ENCODE measurements at places on chromosomes 12 and 14. TPM values are rescaled to one million over a fixed set of nuclear protein-coding genes. Genes with fewer than 3 reads are reported as not detected.

- DNase-seq = no peak
These were observed 1059.8 kb downstream of the TMEM121 start for GRCh38 chr14:106586098-106586704.

GRCh38 chr14:51575349-51576116, 76.2 kb upstream of the FRMD6 start:
- no peak for DNase-seq

- no peak for DNase-seq
These were observed 144.2 kb downstream of the KICS2 start for GRCh38 chr12:64077922-64078321.

GRCh38 chr12:104738776-104739642, 219.1 kb downstream of the SLC41A2 start:
- no peak for DNase-seq

- no peak for DNase-seq
These were observed 114.4 kb upstream of the TMEM233 start for GRCh38 chr12:119479121-119479561.

- no peak for DNase-seq
These were observed 106.9 kb upstream of the PTPRB start for GRCh38 chr12:70744178-70744577.

DNA sequence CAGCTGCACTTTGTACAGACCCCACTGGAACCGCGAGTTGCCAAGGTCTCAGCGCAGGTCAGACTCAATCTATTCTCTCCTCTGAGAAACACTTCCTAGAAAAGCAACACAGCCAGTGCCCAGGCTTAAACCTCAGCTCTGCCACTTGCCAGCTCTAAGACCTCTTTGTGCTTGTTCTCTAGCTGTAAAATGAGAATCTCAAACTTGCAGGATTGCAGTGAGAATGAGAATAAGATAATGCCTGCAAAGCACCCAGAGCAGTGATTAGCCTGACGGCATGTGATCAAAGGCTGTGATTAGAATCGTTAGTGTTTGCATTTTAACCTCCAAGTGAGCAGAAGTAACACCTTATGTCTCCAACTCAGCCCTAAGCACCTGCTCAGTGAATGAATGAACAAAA, 21.3 kb downstream of the ANO2 start:
- no peak for DNase-seq

GRCh38 chr12:88241862-88242570, 99.9 kb downstream of the TMTC3 start:
- DNase-seq = peak; percentile 17

DNA sequence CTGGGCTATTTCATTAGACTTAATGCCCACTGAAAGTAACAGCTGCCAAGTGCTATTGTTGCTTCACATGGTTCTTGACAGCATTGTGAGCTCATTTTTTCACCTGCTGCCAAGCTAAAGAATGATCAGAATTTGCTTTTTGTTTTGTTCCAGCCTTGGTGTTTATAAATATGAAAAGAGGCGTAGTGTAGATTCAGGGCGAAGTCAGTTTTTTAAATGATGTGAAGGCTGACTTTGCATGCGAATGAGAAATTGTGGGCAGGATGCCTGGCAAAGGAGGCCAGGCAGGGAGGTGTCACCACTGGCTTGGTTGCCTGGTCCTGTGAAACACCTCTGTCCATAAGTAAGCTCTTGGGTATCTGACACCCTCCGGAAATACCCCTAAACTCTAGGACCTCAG, 93.3 kb upstream of the NAP1L1 start:
- no peak for DNase-seq

- no peak for DNase-seq
These were observed 13.9 kb downstream of the CS start for GRCh38 chr12:56286044-56286830.

- DNase-seq = no peak
These were observed 2.1 kb downstream of the TESC start for GRCh38 chr12:117097159-117097558.

DNA sequence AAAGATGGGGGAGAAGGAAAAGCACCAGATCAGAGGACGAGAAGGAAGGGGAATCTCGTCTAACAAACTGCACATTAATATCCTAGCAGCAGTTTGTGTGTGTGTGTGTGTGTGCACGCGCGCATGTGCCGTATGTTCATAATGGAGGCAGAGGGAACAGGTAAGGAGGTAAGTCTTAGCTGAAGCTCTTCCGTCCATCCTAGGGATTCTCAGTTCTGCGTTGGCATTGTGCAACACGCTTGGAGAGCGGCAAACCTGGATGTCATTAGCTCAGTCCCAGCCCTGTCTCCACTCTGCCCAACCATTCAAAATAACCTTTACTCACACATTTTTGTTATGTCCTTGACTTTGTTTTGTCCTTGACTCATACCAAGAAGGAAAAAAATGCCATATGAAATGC, 1.6 kb upstream of the C1R start:
- DNase-seq = peak; percentile 57

- no peak for DNase-seq
These were observed 54.3 kb downstream of the DENND5B start for GRCh38 chr12:31536672-31537071.

- DNase-seq = no peak
These were observed 68.2 kb downstream of the ATP23 start for GRCh38 chr12:58009405-58010195.

GRCh38 chr14:77580964-77581505, 35.4 kb downstream of the SPTLC2 start:
- no peak for DNase-seq

DNA sequence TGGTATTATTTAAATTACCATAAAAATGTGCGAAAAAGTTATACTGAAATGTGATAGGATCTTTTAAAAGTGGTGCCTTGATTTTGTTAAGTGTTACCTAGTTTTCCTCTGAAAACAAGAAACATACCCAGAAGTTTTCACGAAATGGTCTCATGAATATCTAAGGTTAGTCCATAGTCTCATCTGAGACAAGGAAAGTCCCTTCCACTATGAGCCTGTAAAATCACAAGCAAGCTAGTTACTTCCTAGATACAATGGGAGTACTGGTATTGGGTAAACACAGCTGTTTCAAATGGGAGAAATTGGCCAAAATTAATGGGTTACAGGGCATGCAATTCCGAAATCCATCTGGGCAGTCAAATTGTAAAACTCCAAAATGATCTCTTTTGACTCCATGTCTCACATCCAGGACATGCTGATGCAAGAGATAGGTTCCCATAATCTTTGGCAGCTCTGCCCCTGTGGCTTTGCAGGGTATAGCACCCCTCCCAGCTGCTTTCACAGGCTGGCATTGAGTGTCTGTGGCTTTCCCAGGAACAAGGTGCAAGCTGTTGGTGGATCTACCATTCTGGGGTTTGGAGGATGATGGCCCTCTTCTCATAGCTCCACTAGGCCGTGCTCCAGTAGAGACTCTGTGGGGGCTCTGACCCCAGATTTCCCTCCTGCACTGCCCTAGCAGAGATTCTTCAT, 271.4 kb downstream of the NAV3 start:
- DNase-seq = no peak

DNA sequence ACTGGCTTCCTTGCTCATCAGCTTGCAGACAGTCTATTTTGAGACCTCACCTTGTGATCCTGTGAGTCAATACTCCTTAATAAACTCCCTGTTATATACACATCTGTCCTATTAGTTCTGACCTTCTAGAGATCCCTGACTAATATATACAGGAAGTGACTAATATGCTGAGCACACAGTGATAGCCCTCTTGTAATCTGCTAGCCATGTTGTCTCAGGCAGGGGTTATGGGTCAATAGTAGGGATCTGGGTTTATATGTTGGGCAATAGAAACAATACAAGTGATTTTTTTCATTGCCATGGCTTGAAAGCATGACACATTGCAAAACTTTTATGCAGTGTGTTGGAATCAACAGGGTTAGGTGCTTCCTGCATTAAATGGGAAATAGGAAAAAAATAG, 562.2 kb downstream of the GALC start:
- DNase-seq = no peak

DNA sequence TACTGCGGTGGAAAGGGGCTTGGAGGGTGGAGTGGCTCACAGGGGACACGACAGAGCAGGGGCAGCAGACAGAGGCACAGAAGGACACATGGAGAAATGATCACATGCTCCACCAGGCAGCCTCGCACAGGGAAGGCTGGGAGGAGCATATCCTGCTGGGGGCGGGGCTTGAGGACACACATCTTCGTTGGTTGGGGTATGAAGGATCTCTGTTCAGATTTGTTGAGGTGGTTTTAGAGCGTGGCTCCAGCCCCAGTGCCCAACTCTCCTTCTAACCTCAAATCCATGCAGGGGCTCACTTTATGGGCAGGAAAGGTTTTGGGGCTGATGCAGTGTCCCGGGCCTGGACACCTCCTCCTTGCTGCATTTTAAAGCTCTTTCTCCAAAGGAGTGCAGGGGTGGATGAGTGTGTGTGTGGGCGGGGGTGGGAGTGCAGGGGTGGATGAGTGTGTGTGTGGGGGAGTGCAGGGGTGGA, 733 bp upstream of the P3H3 start:
- DNase-seq = peak; percentile 87

DNA sequence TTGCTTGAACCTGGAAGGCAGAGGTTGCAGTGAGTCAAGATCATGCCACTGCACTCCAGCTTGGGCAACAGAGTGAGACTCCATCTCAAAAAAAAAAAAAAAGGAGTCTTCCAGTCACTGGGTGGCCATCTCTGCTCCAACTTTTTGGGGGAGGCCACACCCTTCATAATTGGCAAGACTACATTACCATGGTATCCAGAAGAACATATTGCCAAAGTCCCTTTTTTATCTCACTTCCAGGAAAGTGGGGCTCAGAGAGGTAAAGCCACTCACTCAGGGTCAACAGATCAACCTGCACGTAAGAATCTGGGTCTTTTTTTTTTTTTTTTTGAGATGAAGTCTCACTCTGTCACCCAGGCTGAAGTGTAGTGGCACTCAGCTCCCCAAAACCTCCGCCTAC, 5.0 kb upstream of the CD63 start:
- no peak for DNase-seq

GRCh38 chr12:14960548-14961465, 594 bp downstream of the ARHGDIB start:
- DNase-seq = peak; percentile 54

DNA sequence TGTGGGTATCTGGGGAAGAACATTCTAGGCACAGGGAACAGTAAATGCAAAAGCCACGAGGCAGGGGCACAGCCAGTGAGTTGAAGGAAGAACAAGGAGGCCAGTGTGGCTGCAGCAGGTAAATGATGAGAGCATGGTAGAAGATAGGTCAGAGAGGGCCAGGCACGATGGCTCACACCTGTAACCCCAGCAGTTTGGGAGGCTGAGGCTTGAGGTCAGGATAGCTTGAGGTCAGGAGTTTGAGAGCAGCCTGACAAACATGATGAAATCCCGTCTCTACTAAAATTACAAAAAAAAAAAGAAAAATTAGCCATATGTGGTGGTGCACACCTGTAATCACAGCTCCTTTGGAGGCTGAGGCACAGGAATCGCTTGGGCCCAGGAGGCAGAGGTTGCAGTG, 86.7 kb upstream of the ESRRB start:
- DNase-seq = no peak

- no peak for DNase-seq
These were observed 33.9 kb downstream of the FBXO33 start for GRCh38 chr14:39398382-39398781.

DNA sequence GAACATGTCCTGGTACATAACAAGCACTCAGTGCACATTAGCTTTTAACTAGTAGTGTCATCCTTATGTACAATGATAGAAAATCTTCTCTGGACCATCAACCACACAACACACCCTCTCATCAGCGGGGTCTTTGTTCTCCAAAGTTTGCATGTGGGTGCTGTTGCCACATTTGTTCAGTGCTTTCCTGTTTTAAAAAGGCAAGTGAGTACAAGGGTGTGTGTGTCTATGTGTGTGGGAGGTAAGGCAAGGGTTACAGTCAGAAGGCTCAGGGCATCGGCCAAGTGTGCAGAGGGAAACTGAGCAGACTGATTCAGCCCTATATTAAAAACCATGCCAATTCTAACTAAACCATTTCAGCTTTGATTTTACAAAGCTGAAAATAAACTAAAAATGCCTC, 17.9 kb downstream of the KRT76 start:
- no peak for DNase-seq

DNA sequence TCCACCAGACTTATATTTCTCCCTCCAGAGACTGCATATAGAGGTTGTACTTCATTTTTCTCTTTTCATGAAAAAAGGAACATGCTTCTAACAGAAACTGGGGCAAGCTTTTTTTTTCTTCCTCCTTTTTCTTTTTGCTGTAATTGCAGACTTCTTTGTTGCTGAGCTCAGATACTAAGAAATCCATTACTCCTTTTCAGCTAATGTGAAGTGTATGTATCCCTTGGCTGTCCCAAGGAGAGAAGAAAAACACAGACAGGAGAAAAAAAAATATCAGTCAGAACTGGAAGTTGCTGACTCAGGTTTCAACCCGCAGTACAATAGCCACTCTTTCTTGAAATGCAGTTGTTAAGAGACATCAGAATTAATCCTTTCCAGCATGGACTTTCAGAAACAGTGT, 1248.4 kb downstream of the LRFN5 start:
- DNase-seq = no peak

DNA sequence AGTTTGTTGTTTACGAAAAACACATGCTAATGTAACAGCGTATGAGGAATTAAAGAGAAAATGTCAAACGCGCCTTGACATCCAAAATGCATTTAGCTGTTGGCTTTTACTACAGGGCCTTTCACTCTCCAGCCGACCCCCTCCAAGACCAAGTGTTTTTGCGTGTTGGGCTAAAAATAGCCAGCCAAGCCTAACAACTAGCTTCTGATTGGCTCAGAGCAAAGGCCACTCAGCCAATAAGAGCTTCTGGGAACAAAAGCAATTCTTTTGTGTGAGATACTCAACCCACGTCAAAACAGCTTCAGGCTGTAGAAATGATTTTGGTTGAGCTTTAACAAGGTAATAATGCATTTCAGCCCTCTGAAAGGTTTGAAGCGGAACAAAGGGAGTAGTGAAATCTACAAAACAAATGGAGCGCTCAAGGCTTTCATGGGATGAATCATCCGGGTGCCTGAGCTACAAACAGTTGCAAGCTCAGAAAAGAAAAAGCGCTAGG, 198.7 kb upstream of the DCN start:
- no peak for DNase-seq

DNA sequence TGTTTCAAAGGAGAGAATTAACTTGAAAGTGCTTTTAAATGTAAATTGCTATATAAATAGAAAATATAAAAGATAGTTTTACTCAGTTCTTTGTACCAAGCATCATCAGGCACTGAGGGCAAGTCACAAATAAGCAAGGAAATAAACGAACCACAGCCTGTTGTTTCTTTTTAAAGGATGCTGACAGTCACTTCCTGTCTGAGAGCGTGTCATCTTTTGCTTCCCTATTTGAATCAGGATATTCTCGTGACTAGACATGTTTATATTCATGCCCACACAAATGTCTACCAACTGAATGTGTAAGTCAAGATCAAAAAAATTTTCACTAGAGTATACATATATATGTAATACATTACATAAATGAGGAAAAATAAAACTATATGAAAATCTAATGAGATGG, 31.4 kb upstream of the SLC2A13 start:
- DNase-seq = no peak

Gene TXNDC16
- 2.1 TPM for total RNA-seq

Gene RBP5
- 0.48 TPM for total RNA-seq

Gene OAS2
- 8.4 TPM for total RNA-seq

Gene PPP1R12A
- total RNA-seq = 41.4 TPM

Gene ANO4
- not detected for total RNA-seq

Gene KCNH3
- 0.32 TPM for total RNA-seq

Gene VPS37B
- 8.9 TPM for total RNA-seq

Gene FLRT2
- total RNA-seq = 10.2 TPM

Gene SALL2
- total RNA-seq = 1.1 TPM
